ENCODE measurements at places on chromosomes 2 and 18.

DNA sequence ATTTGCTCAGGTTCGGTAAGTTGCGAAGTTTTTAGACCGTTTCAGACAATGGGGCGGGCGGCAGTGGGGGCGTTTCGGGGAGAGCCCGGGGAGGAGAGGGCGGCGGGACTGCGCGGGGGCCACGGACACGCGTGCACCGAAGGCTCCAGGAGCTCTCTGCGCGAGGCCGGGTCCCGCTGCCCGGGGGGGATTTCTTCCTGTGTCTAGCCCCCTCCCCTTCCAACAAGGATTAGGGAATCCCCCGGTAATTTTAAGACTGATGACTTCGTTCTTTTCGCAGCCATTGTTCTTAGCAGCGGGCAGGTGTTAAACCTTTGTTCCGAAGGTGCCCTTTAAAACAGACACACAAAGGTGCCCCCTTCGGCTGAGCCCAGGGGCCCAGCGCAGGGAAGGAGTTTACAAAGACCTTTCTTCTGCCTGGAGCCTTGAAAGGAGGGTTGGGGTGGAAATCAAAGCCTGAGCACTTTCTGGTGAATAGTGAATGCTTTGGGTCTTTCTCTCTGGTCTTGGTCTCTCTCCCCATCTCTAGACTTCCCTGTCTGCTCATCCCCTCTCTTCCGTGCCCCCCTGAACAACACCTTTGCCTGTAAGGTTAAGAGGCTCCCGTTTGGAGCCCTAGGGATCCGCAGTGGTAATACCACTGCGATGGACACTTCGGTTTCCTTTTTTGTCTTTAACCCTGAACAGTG lies 2.1 kb downstream of the TRIB2 start:
- no peak for DNase-seq

DNA sequence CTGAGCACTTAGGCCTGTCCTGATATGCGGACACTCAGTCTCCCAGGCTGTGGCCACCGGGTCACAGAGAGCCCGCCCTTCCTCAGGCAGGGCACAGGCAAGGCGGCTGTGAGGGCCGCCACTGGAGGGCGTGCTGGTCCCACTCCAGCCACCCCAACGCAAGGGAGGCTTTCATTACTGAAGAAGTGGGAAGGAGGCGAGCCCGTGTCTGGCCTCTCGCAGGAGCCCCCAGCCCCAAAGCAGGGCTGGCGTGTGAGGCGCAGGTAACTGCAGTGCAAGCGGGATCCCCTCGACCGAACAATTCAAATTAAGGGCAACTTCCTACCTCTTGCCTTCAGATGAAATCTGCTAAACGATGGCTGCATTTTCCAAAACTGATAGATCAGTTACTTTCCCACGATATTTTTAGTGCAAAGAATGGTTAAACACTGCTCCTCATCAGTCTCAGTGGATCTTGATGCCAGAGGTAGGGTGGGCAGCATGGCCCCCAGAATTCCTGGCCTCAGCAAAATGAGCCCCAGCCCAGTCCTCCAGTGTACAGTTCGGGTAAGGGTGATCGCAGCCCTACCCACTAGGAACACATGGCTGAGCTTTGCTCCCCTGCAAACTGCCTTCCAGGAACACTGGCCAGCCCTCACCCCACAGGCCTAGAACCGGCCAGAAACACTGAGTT lies 97.2 kb downstream of the SEPTIN10 start:
- DNase-seq, result no peak

GRCh38 chr2:173048897-173049661 lies 26.6 kb upstream of the MAP3K20 start:
- DNase-seq, result no peak

DNA sequence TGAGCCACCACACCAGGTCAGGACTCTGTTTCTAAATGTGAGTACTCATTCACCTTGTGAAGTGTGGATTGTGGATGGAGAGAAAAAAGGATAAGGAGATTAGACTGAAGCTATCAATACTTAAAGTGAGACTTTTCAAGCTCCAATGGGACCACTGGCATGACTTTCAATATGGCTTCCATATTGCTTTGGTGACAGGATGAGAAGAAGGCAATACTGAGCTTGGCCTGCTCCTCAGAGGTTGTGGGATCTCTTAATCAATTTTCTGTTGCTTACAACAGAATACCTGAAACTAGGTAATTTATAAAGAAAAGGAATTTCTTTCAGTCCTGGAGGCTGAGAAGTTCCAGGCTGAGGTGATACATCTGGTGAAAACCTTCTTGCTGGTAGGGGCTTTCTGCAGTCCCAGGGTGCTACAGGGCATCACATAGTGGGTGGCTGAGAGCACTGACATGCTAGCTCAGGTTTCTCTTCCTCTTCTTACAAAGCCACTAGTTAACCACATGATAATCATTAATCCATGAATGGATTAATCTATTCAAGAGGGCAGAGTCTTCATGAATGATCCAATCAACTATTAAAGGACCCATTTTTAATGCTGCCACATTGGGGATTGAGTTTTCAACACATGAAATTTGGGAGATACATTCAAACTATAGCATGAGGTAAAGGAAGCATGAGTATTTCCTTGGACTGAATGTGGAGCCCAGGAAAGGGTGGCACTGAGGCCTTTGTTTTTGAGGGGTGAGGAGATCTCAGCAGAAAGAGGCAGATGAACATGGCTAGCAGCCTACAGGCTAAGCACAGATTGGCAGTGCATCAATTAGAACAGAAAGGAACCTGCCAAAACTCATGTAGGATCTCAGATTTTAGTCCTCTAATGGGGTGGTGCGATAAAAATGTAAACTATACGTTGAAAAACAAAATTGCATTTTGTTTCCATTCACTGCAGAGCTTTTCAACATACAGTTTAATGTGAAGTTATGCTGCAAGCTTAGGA lies 274.5 kb downstream of the PIK3C3 start:
- DNase-seq, result no peak

GRCh38 chr18:58223717-58224424 lies 179.8 kb downstream of the NEDD4L start:
- no peak for DNase-seq

- no peak for DNase-seq
These were observed 255.3 kb upstream of the SIX2 start for GRCh38 chr2:45264227-45265225.

DNA sequence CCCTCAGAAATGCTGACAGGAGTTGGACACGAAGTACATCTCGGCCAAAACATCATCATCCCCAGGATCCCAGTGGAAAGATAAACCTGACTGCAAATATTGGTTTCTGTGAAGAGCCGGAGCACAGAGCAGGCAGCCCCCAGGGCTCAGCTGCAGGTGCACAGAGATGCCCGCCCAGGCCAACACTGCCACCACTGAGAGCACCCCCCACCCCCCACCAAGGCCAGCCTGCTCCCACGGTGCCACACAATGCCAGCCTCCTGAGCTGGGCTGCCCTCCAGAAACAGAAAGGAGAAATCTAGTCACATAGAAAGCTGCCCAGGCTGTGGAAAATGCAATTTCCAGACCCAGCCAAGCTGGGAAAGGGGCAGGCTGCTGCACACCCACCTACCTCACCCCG lies 71.7 kb downstream of the GALNT14 start:
- DNase-seq, result no peak

DNA sequence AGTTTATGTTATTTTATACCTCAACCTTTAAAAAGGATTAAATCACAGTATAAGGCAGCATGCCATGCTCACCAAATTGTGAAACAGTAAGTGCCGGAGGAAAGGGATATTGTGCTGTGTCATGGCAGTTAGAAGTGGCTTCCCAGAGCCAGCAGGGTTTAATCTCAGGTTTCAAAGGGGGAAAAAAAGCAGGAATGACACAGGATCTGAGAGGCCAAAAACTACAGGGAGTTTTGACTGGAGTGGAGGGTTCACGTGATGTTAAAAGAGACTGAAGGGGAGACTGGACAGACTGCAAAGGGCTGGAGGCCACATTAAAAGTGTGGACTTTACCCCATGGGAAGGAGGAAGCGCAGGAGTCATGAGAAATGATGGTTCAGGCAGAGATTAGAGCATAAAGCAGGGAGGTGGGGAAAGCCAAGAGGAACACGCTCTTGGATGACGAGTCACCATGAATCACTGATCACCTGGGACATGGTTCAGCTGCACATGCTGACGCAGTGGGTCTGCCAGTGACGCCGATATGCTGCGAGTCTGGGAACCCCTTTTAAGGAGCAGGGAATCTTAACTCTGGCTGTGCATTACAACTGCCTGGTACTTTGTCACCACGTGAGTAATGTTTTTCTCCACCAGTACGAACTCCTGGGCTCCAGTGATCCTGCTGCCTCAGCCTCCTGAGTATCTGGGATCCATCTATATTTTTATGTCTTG lies 6.1 kb downstream of the CHMP1B start:
- DNase-seq, result no peak

- no peak for DNase-seq
These were observed 194.5 kb downstream of the EPHA4 start for GRCh38 chr2:221377597-221377996.

DNA sequence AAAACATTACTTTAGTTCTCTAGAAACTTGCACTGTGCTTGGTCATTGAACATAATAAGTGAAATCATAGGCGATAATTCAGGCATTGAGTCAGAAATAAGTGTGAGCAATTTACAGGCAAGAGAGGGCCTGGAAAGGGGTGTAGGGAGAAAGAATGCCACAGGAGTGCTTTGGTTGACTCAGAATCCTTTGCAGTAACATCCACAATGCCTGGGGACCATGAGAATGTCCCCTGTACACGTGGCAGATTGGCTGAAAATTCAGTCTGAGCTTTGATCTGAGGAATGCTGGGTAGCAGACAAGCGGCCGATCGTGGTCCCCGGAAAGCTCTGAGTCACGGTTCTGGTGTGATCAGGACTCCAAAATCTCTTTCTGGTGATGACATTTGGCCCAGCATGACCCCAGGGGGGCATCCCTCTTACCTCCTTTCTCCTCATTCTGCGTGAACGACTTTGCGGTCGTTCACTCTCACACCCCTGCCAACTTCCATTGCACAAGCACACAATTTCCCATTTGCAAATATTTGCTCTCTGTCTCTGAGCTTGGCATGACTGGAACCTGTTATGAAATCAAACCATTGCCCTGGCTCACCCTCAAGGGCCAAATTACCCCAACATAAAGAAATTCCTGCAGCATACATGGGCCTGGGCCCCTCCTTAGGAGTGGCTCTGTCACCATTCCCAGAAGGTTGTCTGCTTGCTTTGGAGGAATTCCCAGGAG lies 305.0 kb upstream of the EPAS1 start:
- DNase-seq, result no peak

- DNase-seq, result no peak
These were observed 21.8 kb downstream of the ATAD2B start for GRCh38 chr2:23905155-23905554.

GRCh38 chr18:12068950-12069320 lies 24.7 kb upstream of the ANKRD62 start:
- DNase-seq, result no peak

GRCh38 chr2:200244111-200244510 lies 62.4 kb upstream of the SPATS2L start:
- DNase-seq, result no peak

- DNase-seq, result no peak
These were observed 49.0 kb downstream of the PRKCE start for GRCh38 chr2:45700407-45701013.

DNA sequence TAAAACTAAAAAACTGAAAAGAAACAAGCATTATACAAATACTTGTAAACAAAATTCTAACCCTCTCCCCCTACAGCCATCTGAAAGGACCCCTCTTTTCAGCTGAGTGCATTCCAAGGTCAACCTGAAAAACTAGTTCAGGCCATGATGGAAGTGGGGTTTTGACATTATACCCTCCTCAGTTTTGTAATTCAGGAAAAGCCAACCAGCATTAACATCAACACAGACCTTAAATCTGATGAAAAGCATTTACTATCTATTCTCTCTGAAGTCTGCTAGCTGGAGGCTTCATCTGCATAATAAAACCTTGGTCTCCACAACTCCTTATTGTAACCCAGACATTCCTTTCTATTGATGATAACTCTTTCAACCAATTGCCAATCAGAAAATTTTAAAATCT lies 302.2 kb downstream of the CNTNAP5 start:
- no peak for DNase-seq

GRCh38 chr2:23423062-23423872 lies 38.3 kb downstream of the KLHL29 start:
- no peak for DNase-seq
